ENCODE measurements at places on chromosomes 16 and 17.

GRCh38 chr16:89346869-89347268, 129.4 kb downstream of the ZNF778 start:
- no peak for DNase-seq

- no peak for DNase-seq
Measured at GRCh38 chr16:58433569-58433951, 41.3 kb downstream of the GINS3 start.

- no peak for DNase-seq
Measured at GRCh38 chr16:35208001-35208935, 1748.9 kb downstream of the TP53TG3F start.

DNA sequence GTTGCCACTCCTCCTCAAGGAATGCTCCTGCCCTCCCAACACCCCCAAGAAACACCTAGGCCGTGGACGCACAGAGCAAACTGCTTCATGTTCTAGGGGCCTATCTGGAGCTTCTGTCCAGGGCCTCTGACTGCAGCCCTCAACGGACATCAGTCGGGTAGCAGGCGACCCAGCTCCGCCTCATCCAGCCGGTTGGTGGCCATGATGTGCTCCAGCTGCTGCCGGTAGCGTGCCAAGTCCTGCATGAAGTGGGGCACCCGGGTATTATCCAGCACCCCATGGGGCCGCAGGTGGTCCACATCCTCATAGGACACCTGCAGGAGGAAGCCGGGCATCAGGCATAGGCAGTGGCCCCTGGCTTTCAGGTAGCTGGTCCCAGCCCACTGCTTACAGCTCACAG, 6.3 kb downstream of the NOL3 start:
- DNase-seq, result no peak
